ENCODE measurements at places on chromosomes 7 and 10.

DNA sequence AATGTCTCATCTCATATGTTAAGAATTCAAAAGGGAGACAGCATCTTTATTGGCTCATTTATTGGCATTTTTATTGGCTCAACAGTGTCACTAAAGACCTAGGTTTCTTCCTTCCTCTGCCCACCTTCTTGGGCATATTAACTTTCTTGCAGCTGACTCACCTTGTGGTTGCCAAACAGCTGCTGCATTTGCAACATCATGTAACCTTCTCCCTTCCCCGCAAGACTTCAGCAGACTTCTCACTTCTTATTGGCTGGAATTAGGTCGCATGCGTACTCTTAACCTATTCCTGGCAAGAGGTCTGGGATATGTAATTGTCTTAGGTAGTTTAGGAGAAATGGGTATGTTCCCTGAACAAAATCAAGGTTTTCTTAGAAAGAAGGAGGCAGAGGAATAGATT, 263.2 kb downstream of the POU6F2 start:
- no peak for DNase-seq

DNA sequence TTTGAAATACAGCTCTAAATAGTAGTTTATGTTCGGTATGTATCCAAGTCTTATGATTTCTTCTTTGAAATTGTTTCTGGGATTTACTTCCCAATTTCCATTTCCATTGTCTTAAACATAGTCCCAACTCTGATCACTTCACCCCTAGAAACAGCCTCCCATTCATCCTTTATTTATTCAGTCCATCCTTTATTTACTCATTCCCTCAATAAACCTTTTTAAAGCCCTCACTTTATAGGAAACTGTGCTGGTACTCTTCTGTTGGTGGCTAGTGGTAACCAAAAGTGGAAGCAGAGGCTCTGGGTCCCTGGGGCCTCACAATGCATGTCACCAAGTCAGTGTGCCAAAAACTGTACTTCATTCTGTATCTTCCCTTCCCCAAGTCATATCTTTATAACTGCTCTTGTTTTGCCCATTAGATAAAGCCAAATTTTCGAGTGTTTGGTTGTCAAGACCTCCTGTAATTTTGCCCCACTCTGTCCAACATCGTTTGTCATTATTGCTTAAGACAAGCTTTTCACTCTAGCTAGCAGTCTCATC, 3.9 kb upstream of the EPC1 start:
- no peak for DNase-seq

GRCh38 chr7:94440451-94441039, 45.9 kb downstream of the COL1A2 start:
- DNase-seq, result no peak

DNA sequence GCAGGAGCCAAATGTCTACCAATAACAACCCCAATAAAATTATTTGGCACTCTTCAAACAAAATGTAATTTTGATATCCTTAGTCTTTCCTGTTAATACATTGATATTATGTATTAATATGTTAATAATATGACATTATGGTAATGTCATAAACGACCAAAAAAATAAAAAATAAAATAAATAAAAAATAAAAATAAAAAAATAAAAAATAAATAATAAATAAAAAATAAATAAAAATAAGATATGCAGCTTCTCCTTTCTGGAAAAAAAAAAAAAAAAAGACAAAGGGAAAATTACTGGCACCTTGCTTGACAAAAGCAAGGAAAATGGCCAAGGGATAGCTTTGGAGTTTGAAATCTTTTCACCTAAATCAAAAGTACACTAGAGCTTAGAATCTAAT, 168.5 kb downstream of the PPP1R17 start:
- no peak for DNase-seq

DNA sequence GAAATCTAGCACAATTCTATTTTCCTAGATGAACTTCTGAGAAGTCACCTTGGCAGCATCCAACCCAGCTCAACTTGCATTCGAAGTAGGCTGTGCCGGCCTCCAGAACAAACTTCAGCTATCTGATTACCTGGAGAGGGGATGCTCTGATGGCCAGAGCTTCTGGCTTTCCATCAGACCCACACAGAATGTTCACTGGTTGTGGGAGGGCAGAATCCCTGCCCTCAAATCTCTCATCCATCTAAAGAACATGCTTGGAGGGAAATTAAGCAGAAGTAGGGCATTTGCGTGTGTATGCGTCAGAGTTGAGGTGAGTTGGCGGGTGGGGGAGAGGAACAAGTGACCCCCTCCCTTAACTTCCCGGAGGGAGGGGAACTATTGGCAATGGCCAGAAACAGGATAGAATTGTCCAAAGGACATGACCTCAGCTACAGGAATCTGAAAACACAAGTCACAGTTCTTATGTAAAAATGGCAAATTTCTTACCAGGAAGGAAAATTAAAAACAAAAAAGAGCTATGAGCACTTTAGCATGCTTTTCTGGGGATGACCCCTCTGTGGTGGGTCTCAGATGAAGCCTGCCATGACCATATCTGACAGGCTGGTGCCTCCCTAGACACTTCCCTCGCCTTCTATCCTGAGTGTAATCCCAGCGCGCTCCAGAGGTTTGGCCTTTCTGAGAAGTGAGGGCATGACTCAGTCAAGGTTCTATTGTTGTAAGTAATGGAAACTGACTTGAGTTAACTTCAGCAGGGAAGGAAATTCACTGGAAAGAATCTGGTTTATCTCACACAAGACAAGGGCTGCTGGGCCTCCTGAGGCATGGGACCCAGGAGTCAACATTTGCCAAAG, 278.8 kb downstream of the RPS24 start:
- DNase-seq, result peak; percentile 41

- DNase-seq, result no peak
Observed at GRCh38 chr10:131891929-131892805, 8.6 kb upstream of the PPP2R2D start.

Measured in stromal cell of bone marrow (primary cell).